ENCODE measurements at places on chromosomes 16 and 17.

DNA sequence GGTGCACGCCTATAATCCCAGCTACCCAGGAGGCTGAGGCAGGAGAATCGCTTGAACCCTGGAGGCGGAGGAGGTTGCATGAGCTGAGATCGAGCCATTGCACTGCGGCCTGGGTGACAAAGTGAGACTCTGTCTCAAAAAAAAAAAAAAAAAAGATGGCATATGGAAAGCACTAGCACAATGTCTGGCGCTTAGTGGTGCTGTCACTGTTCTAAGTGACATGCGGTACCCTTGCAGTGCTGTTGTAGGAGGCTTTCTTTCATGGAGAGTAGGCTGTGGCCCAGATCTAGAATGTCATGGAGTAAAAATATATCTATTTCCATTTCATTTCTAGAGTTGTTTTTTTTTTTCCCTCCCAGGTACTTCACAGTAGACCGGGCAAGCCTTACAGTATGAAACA is 14.6 kb upstream of the METTL9 start:
- DNase-seq, result no peak

- no peak for DNase-seq
Measured at GRCh38 chr17:28518132-28518531, 12.0 kb downstream of the FOXN1 start.

- DNase-seq, result no peak
Measured at GRCh38 chr16:72821185-72821950, 226.6 kb downstream of the ZFHX3 start.

DNA sequence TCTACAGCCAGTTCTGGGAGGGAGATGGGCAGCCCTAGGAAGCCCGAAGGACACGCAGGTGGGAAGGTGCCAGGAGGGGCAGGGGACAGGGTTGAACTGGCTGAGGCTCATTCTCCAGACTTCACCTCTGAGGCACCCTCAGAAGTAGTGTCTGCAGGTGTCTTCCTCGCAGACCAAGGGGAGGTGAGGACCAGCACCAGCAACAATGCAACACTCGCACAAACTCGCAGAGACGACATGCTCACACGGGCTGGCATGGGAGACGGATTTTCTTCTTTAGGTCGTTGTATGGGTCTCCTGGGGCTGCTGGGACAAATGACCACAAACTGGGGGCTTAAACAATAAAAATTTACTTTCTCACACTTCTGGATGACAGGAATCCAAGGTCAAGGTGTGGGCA is 132.2 kb upstream of the FOXF1 start:
- DNase-seq, result no peak

DNA sequence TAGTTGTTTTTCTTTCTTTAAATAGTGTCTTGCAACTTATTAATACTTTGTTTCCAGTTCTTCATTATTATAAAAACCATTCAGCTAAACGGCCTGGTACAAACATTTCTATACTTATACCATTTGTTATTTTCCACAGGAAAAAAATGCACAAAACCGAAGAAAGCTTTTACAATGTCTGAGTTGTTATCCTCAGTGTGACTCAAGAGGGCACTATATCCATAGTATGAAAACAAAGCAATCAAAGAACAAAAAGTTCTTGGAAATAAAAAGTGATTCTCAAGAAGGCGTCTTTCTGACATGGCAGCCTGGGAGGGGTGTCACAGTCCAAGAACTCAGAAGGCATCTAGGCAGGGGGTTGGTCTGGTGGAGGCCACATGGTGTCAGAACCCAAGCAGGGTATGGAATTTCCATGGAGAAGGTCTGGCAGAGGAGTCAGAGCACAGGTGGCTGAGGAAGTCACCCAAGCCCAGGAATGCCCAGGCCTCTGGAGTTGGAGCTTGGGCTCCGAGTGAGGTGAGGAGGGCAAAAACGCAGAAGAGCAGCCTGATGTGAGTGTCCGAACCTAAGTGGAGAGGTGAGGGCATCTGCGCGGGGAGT is 70.9 kb upstream of the ATP2A3 start:
- DNase-seq, result no peak

GRCh38 chr17:80474231-80474960 is 2.0 kb downstream of the NPTX1 start:
- DNase-seq, result no peak

DNA sequence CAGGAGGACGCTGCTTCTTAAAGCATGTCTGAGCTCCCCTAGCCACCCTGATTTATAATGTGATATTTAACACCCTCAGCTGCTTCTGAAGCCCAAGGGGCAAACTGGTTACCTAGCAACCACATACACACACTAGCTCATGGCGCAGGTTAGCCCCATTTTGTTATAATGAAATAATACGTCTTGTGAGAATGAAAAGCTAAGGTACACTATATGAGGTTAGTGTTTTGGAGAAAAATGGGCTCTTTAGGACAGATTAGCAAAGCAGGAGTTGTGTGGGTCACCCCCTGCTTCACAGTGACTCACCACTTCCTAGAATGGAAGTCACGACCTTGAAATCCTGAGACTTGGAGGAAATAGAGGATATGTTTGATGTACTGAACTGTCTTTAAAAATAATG is 404.8 kb upstream of the HSBP1 start:
- no peak for DNase-seq

- no peak for DNase-seq
Measured at GRCh38 chr17:7043182-7043496, 753 bp downstream of the SLC16A11 start.

GRCh38 chr16:66948134-66948836 is 12.8 kb upstream of the CES3 start:
- no peak for DNase-seq

DNA sequence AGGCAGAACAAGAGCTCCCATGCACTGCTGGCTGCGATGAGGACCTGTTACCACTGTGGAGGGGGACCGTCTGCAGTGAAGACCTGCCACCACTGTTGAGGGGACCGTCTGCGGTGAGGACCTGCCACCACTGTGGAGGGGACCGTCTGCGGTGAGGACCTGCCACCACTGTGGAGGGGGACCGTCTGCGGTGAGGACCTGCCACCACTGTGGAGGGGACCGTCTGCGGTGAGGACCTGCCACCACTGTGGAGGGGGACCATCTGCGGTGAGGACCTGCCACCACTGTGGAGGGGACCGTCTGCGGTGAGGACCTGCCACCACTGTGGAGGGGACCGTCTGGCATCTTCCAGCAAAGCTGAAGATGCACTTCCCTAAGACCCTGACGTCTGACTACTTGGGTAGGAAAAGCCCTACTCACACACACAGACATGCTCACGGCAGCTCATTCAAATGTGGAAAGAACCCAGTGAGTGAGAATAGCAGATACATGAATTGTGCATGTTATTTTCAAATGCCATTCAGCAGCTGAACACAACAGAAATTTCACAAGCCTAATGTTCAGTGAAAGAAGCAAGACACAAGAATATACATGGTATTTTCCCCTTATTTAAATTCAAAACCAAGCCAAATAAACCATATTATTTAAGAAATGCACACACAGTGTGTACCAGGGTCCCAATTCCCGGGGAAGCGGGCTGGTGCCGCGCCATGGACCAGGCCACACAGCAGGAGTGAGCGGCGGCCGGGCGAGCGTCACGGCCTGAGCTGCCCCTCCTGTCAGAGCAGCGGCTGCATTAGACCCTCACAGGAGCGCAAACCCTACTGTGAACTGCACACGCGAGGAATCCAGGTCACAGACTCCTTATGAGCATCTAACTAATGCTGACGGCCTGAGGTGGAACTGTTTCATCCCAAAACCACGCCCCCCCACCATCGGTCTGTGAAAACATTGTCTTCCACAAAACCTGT is 64.2 kb upstream of the METRNL start:
- no peak for DNase-seq

- no peak for DNase-seq
Measured at GRCh38 chr17:66443166-66443565, 140.8 kb downstream of the PRKCA start.

GRCh38 chr17:81715872-81716673 is 4.0 kb downstream of the SLC25A10 start:
- DNase-seq, result no peak

- DNase-seq, result peak; percentile 82
Measured at GRCh38 chr16:4328046-4328781, 12.3 kb downstream of the GLIS2 start.

- no peak for DNase-seq
Measured at GRCh38 chr16:10769381-10769780, 25.7 kb downstream of the NUBP1 start.

GRCh38 chr17:29573871-29574731 is 5.6 kb downstream of the TP53I13 start:
- no peak for DNase-seq

- no peak for DNase-seq
Measured at GRCh38 chr17:4636474-4637100, 4.9 kb downstream of the ALOX15 start.

DNA sequence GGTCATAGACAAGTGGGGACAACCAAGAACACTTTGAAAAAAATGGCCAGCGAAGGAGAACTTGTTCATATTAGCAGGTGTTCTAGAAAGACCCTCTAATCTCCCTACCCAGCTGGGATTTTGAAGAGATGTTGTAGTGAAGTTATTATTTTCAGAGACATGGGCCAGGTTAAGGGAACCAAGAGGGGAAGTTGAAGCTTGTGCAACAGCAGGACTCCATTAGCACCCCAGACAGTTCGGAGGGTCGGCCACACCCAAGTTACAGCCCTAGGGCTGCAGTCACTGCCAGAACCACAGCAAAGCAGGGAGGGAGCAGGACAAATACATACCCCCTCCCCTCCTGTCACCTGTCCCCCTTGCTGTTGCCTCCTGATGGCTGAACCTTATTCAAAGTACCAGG is 42.3 kb downstream of the WSB1 start:
- DNase-seq, result no peak

DNA sequence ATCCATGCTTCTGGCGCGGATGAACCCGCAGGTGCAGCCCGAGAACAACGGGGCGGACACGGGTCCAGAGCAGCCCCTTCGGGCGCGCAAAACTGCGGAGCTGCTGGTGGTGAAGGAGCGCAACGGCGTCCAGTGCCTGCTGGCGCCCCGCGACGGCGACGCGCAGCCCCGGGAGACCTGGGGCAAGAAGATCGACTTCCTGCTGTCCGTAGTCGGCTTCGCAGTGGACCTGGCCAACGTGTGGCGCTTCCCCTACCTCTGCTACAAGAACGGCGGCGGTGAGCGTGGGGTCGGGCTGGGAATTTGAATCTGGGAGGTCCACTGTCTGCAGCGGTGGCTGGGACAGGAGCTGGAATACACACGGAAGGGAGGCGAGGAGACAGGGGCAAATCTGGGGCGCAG is 904 bp downstream of the SLC6A2 start:
- DNase-seq, result no peak

- DNase-seq, result peak; percentile 40
Measured at GRCh38 chr17:56597495-56597990, 4.0 kb downstream of the NOG start.

- DNase-seq, result no peak
Measured at GRCh38 chr16:50121721-50122445, 31.2 kb upstream of the TENT4B start.

- DNase-seq, result no peak
Measured at GRCh38 chr17:2237950-2238349, 65.6 kb downstream of the SMG6 start.

DNA sequence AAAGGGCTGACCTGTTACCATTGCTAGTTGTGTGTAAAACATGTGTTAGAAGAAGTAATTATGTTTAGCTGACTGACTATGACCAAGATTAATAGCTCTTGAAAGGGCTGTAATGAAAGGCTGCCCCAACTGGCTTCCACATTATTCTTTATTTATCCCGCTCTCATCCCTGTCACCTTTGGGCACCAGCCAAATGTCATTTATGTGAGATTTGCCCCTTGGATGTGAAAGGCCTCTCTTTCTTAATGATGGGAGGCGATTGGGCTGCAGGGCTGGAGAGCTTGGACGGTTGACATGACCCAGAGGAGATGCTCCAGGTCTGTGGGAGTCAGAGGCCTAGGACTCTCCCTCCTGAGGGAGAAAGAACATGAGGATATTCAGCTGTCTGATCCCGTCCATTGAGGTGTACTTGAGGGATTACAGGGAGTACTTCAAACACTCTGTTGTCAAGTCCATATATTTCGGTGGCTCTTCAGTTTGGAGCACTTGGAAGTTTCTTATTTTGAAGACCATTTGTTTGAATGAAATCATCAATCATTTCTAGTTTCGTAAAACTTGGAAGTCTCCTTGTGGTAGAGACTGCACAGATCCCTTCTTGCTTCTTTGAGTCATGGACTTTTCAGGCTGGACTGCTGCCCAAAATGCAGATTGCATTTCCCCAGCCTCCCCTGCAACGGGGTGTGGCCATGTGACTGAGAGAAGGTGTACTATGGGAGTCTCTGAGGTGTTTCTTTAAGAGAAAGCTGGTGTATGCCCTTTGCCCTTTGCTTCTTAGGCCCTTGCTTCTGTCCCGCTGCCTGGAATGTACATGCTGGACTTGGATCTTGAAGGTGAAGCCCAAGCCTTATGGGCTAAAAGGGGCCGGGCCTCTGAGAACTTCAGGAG is 51.3 kb downstream of the FTO start:
- no peak for DNase-seq

GRCh38 chr17:49887086-49887743 is 39.3 kb upstream of the TAC4 start:
- DNase-seq, result peak; percentile 66

- no peak for DNase-seq
Measured at GRCh38 chr16:89363621-89364393, 126.6 kb downstream of the ANKRD11 start.

GRCh38 chr17:37219876-37220606 is 155.7 kb upstream of the C17orf78 start:
- DNase-seq, result no peak

DNA sequence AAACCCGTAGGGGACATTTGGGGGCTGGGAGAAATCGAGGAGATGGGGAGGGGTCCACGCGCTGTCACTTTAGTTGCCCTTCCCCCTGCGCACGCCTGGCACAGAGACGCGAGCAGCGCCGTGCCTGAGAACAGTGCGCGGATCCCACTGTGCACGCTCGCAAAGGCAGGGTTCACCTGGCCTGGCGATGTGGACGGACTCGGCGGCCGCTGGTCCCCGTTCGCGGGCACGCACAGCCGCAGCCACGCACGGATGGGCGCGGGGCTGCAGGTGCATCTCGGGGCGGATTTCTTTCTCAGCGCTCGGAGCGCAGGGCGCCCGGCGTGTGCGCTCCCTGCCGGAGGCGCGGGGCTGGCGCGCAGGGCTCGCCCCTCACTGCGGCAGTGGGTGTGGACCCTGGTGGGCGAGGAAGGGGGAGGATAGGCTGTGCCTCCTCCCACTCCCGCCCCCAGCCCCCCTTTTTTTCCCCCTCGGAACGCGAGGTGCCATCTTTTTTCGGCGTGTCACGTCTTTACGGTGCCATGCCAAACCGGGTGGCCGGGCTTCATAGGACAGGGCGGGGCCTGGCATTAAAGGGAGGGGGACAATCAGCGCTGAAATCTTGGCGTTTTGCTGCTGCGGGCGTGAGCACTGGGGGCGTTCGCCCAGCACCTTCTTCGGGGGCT is 1.1 kb downstream of the MAPT start:
- DNase-seq, result no peak

DNA sequence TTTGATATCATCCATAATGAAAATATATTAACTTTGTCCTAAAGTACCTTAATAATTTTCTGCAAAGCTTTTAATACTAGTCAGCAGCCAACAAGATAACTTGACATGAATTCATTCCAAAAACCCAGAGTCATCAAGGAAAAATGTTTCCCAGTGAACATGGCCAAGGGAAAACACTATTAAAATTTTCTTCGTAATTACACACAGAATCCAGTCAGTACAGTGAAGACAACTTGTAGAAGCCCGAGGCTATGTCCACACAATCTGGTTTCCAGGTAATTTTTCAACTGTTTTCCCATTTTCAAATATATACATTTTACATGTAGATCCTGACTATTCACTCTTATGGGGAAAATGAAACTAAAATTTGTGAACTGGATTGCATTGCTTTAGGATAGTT is 600.9 kb downstream of the CDH8 start:
- no peak for DNase-seq
